Stimulated activated CD8-positive, alpha-beta memory T cell treated with anti-CD3 and anti-CD28 coated beads, Interleukin-7, amount 100 ng/mL, for 24 hours (primary cell): ENCODE measurements at places on chromosomes 2 and 18.

DNA sequence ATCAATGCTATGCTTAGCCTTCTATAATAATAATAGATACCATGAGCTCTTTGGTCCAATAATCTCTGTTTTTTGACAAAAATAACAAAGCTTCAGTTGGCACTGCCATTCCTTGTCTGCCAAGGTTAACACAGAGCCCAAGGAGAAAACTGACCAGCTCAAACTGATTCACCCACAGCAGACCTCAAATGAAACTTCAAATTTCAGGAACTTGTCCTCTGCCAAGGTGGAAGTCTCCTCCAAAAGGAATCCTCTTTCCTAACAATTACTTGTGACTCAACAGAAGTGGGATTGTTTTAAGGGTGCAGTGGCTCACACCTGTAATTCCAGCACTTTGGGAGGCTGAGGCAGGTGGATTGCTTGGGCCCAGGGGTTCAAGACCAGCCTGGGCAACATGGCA, 12.1 kb downstream of the AAK1 start:
- DNase-seq, result no peak

DNA sequence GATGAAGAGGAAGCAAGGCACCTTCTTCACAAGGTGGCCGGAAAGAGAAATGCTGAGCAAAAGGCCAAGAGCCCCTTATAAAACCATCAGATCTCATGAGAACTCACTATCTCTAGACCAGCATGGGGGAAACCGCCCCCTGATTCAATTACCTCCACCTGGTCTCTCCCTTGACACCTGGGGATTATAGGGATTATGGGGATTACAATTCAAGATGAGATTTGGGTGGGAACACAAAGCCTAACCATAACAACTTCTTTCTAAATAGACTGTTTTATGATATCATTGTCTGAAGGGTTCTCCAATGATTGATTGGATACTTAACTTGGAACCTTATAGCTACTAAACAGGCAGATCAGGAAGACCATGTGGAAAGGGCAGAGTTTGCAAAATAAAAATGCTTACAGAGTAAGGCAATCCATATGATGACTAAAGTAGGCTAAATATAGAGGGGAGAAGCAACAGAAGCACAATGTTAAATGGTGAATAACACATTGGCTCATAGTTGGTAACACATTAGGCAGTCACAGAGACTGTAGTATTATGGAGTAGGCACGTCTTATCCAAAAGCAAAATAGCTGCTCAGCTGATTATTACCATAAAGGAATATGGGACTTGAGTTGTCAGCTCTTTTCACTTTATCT, 179.0 kb downstream of the BARD1 start:
- DNase-seq, result no peak

- DNase-seq, result no peak
Measured at GRCh38 chr2:190711069-190711468, 62.2 kb downstream of the NAB1 start.

- no peak for DNase-seq
Measured at GRCh38 chr2:195003881-195004471, 653.0 kb upstream of the SLC39A10 start.

DNA sequence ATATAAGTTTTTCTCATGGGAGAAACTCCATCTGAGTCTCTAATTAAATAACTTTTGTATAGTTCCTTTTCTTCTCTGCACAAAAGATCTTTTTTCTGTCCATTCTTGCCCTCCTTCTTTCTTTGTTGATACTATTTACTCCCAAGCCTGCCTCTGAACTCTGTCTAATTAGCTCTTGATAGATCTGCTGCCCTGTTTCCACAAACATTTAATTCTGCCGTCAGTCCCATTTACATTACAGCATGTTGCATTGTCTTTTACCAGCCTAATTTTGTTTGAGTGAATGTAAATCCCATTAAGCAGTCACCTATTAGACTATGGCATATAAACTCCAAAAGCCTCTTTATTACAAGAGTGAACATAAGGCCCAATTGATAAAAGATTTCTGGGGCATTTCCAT, 254.4 kb downstream of the ERBB4 start:
- no peak for DNase-seq

GRCh38 chr18:52333860-52334259, 6.1 kb upstream of the DCC start:
- no peak for DNase-seq

DNA sequence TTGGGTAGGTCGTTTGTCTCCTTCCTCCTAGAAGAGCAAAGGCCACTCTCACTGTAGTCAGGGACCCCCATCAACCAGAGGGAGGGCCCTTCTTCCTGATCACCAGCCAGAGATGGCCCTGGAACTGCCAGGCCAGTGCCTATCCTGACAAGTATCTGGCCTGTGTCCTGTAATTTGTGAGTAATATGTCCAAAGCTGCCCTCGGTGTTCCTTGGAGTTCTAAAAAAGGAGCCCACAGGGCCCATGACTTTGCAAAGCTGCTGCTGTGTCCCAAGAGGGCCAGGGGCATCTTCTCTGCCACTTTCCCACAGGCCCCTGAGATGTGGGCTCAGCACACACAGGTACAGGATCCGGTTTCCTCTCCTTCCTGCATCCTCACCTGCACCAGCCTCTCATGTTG, 212.4 kb downstream of the SEPTIN10 start:
- no peak for DNase-seq

- no peak for DNase-seq
Measured at GRCh38 chr2:69366-70344, 23.4 kb upstream of the FAM110C start.

- no peak for DNase-seq
Measured at GRCh38 chr2:69766014-69766413, 24.1 kb downstream of the ANXA4 start.

DNA sequence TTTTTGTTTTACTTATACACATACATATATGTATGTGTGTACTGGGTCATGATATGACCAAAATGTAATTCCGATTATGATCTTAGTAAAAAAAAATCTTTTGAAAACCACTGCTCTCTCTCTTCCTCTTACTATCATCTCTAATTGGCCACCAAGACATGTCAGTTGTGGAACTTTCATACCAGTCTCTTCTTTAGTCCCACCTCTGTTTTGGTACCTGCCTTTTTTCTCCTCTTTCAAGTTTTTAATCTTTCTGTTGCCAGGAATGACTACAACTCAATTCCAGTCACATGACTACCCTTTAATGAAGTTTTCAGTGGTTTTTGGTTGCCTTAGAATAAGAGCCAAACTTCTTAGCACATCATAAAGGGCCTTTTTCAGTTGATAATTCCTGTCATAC, 17.1 kb downstream of the RBM44 start:
- DNase-seq, result no peak

- DNase-seq, result no peak
Measured at GRCh38 chr18:13241083-13241892, 22.7 kb downstream of the LDLRAD4 start.

- DNase-seq, result no peak
Measured at GRCh38 chr2:147482111-147482895, 362.5 kb upstream of the ACVR2A start.

- DNase-seq, result no peak
Measured at GRCh38 chr18:29191263-29191662, 1014.3 kb upstream of the CDH2 start.

GRCh38 chr2:19484736-19485135, 126.3 kb upstream of the OSR1 start:
- DNase-seq, result no peak

DNA sequence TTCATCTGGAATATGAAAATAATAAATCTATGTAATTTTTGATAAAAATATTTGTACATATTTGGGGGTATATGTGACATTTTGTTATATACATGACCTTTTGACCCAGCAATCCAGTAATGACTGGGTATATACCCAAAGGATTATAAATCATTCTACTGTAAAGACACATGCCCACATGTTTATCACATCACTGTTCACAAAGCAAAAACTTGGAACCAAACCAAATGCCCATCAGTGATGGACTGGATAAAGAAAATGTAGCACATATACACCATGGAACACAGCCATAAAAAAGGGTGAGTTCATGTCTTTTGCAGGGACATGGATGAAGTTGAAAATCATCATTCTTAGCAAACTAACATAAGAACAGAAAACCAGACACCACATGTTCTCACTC, 472.1 kb upstream of the DDX18 start:
- DNase-seq, result no peak

- no peak for DNase-seq
Measured at GRCh38 chr2:8575834-8576423, 105.9 kb upstream of the ID2 start.

DNA sequence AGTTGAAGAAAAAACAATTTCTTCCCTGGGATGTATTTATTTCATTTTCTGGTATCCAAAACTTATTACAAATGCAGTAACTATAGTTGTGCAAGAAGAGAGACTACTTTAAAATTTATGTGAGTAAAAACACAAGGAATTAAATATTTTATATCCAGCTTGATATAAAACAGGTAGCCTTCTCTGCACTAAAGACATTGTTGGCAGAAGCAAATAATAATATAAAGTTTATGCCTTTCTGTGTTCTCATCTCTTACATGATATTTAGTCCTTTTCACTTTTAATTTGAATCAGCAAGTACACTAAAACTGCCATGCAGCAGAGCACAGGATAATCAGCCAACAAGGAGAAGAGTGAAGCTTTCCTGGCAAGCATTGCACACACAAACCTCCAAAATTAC, 352.7 kb downstream of the ARL6IP6 start:
- no peak for DNase-seq

DNA sequence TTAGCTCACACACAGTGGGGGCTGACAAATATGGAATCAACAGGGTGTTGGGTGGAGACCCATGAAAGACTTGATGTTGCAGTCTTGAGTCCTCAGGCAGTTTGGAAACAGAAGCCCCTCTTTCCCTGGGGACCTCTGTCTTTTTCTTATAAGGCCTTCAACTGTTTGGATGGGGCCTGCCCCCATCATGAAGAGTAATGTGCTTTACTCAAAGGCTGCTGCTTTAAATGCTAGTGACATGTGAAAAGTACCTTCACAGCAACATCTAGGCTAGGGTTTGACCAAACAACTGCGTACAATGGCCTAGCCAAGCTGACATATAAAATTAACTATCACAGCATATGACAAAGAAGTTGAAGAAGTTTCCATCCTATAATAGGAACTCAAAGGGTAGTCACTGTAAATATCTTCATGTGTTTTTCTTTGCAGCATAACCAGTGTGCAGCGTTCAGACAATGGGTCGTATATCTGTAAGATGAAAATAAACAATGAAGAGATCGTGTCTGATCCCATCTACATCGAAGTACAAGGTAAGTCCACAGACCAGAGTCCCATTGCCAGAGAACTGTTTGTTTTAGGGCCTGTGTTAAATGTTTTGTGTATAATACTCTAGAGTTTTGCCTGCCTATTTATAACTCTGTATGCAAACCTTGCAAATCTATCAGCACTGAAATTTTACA, 46.3 kb downstream of the MERTK start:
- no peak for DNase-seq

- DNase-seq, result no peak
Measured at GRCh38 chr2:204336153-204336744, 209.0 kb upstream of the PARD3B start.

GRCh38 chr2:112682101-112682500, 36.4 kb downstream of the SLC20A1 start:
- no peak for DNase-seq

DNA sequence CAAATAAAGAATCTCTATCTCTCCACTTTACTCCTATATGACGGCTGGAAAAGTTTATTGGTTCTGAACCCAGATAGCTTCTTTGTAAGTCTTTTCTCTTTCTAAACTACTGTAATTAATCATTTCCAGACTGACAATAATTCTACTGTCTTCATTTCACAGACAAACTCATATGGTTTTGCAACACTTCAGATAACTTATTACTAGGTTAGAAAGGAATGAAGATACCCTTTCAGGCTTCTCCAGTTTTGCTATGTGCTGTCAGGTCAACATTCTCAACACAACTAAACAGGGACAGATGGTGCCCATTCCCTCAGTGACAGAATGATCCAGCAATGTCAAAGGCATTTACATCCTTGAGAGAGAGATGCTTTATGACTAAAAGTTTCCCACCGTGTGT, 198.5 kb upstream of the ITGA4 start:
- no peak for DNase-seq

DNA sequence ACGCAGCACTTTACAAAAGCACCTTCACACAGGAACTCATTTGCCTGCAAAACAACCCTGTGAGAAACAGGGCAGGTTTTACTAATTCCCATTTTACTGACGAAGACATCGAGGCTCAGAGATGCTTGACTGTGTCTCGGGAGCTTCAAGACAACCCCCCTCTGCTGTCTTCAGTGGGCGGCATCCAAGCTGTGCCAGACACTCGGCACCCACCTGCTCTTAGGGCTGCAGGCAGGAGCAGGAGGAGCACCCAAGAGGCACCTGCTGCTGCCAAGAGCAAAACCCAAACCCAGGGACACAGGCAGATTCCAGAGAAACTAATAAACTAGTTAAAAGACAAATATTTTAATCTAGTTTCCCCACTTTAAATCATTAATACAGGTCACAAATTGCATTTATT, 67.9 kb downstream of the PPP4R1 start:
- DNase-seq, result no peak

- no peak for DNase-seq
Measured at GRCh38 chr2:58035352-58035751, 11.3 kb upstream of the VRK2 start.

DNA sequence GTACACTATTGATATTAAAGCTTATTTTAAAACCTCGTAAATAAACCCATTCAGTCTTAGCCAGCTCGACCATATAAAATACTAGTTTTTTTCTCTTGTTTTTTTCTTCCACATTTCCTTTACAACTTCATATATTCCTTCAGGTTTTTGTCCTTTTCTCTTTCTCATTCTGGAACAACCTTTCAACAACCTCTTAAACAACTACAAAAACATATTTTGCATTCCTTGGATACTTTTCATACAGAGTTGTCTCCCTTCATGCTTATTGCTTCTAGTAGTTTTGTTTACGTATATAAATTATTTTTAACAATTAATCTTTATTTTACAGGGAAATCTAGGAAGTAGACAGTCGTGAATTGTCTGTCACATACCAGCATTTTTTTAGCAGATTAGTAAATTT, 41.2 kb downstream of the COMMD1 start:
- no peak for DNase-seq

DNA sequence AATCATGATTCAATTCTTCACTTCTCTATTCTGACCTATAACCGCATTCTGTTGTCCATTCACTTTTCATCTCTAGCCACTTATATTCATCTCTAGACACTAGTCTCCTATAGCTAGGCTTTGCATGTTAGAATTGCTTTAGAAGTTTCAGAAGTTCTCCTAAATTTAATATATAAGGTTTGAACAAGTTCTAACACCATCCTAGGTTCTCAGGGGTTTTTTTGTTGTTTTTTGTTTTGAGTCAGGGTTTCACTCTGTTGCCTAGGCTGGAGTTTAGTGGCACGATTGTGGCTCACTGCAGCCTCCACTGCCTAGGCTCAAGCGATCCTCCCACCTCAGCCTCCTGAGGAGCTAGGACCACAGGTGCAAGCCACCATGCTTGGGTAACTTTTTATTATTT, 19.9 kb downstream of the WDSUB1 start:
- DNase-seq, result no peak
